SHP77 (cell line): ENCODE measurements at places on chromosomes 1 and 21.

DNA sequence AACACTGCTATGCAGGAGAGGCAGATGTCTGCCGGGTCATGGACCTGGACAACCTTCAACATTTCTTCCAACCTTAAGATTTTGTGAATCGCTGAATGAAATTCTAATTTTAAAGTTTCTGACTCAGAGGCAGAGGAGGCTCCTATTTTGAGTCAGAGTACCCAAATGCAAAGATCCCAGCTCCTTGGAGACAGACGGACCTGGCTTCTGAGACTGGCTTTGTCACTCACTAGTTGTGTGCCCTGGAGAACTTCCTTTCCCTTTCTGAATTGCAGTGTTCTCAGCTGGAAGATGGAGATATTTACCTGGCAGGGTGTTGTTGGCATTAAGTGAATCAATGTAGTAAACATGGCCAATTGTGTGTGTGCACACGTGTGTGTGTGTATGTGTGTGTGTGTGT, 51.9 kb downstream of the IER5 start:
- DNase-seq, result no peak

- DNase-seq, result no peak
Observed at GRCh38 chr1:161549652-161550051, at the start of gene FCGR3A. FCGR3A (minus strand) TSS chr1:161549818; CDS start chr1:161549736, 82 bp downstream.

- DNase-seq, result no peak
Observed at GRCh38 chr1:227756172-227756959, 21.1 kb downstream of the SNAP47 start.

DNA sequence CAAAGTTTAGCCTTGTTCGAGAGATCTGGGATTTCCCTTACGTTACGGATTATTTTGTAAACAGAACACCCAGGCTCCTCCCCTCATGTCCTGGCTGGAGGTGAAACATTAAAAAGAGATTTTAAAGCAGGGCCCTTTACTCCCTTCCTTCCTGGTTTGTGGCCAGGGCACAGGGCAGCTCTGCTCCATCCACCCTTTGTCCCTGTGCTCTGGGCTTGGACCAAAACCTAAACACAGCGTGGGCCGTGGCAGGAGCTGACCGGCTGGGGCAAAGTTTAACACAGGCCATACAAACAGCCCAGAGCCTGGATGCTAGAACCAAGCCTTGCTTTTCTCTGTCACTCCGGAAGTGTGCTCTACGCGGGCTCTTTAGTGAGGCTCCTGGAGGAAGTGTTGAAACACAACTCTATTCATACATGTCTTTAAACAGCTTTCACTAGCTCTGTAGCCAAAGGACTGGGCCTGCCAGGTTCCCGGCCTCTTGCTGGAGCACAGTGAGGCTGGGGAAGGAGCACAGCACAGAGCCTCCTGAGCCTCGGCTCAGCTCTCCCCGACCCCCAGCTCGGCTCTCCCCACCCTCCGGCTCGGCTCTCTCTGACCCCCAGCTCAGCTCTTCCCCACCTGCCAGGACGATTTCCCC, 84.7 kb downstream of the PDE9A start:
- DNase-seq, result no peak

DNA sequence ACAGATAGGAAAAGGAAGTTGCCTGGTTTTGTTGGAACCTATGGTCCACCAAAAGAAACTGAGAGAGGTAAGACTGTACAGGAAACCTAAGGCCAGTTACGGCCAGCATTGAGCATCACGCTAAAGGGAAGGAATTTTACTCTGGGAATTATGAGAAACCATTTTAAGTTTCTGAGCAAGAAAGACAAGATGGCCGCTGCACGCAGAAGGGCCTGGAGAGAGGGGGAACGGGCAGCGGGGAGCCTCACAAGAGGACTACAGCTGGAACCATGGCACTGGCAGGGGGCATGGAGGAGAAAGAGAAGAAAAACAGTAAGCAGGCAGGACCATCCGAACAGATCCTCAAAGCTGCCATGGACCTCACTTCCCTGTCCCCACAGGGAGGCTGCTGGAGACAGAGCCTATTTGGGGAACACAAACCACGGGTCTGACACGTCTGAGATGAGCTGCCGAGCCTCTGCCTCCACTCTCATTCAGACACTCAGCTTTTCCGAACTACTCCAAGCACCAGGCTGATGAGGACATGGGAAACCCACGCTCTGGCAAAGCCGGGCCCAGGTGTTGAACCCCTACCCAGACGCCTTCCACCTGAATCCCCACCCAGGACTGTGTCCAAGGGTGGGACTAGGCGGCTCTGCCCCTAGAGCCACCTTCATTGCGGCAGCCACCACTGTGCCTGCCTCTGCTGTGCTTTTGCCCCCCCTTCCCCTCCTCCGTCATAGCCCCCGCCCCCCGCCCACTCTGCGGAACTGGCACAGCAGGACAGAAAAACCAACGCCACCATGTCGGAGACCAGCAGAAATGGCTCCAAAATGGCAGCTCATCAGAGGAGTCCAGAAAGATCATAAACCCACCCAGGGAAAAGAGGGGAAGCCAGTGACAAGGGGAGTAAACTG, 69.0 kb downstream of the CD46 start:
- DNase-seq, result no peak

DNA sequence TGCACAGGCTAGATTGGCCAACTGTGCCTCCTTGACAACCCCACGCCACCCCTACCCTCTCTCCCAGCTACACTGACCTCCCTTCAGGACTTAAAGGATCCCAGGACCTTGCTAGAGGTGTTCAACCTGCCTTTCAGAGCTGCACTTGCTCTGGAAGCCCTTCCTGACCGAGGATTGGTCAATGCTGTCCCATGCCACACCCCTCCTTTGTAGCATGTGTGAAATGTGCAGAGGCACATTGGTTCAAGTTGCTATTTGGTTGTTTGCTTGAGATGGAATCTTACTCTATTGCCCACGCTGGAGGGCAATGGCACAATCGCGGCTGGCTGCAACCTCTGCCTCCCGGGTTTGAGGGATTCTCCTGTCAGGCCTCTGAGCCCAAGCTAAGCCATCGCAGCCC, 21.8 kb downstream of the ACTA1 start:
- no peak for DNase-seq

DNA sequence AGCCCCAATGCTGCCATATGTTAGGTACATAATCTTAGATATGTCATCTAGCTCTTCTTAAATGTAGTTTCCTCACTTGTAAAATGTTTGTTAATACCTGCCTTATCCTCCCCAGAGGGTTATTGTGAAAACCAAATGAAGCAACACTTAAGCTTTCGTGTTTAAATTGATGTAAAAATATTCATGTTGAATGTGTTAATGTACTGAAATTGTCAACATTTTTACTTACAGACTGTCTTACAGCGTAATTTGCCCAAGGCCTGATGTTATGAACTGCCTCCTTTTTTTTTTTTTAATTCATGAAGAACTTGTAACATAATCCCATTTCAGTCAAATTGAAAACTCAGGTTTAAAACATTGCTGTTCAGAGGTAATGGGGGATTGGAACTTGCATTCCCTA, 25.6 kb upstream of the ENAH start:
- no peak for DNase-seq

DNA sequence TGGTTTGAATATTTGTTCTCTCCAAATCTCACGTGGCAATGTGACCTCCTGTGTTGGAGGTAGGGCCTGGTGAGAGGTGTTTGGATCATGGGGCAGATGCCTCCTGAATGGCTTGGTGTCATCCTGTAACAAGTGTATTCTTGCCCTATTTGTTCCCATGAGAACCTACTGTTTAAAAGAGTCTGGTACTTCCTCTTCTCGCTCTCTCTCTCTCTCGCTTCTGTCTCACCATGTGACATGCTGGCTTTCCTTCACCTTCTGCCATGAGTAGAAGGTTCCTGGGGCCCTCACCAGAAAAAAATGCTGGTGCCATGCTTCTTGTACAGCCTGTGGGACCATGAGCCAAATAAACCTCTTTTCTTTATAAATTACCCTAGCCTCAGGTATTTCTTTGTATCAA, 8.4 kb upstream of the PAXBP1 start:
- DNase-seq, result no peak

DNA sequence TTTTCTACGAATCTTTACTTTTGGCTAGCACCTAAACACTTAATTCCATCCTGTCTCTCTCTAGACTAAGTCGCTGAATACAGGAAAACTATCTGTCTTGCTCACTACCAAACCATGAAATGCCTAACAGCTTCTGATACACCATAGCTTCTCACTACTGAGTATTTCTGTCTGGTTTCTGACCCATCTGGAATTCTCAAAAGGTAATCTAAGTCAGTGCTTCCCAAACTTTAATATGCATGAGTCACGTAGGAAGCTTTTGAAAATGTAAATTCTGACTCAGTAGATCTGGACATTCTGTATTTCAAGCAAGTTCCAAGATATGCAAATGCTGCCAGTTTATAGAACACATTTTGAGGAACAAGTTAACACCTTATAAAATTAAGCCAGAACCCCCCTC, 9.2 kb upstream of the OVGP1 start:
- no peak for DNase-seq

DNA sequence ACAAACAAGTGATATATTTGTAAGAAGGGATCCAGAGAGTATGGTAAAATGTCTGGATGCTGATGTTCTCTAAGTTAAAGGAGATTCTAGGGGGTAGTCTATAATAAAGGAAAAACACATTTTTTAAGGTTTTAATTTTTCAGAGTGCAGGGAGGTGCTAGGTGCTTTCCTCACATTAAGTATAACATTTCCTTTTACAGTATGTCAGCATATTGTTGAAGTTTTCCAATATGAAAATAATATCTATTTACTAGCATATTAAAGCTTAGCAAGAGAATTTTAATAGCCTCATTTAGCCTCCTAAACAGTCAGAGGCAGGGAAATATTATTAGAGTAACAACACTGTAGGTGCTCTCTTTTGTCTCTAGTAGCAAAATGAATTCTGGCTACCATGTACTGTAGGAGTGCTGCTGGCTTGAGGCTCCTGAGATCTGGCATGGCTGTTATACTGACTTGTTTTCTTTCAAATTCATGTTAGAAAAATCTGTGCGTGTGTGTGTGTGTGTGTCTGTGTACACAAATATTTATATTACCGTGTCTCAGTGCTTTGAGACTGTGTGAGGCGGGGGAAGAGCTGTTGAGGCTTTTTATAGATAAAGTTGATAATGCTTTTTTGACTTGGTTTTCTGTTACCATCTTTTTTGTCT, 71.0 kb downstream of the POU2F1 start:
- no peak for DNase-seq

DNA sequence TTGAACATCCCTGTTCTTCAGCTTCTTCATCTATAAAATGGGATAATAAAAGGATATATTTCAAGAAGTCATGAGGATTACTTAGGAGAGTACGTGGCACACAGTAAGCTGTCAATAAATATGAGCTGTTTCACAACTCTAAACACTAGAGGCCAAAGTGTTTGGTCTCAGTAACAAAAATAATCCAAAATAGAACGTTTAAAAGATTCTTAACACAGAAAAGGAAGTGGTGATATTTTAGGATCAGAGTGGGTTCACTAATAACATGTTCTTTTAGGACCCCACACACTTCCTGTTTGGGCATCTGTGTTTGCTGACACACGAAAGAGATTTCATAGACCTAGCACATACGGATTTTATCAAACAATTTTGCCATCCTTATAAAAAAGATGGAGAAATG, 32.9 kb downstream of the TNFSF18 start:
- no peak for DNase-seq

GRCh38 chr1:48851638-48852037, 74.9 kb upstream of the BEND5 start:
- no peak for DNase-seq

GRCh38 chr1:17314491-17314971, 6.5 kb downstream of the PADI4 start:
- no peak for DNase-seq

DNA sequence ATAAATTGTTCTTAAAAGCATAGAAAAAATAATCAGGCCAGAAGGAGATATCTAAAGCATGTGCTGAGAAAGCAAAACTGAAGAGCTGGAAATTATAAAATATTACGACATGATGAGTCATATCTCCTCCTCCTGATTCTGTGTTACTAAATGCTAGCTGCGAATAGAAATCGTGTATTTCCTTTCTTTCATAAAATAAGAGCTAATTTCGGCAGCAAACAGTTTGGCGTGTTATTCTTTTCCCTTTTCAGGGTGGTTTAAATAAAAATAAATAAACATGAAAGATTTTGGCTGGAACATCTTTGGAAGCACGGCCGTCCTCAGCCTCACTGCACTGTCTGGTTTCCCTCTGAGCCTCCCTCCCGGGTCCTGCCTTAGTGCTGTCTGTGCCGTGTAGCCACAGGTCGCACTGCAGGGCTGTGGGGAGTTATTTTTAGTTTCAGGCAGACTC, 56.0 kb downstream of the ADARB1 start:
- DNase-seq, result no peak

DNA sequence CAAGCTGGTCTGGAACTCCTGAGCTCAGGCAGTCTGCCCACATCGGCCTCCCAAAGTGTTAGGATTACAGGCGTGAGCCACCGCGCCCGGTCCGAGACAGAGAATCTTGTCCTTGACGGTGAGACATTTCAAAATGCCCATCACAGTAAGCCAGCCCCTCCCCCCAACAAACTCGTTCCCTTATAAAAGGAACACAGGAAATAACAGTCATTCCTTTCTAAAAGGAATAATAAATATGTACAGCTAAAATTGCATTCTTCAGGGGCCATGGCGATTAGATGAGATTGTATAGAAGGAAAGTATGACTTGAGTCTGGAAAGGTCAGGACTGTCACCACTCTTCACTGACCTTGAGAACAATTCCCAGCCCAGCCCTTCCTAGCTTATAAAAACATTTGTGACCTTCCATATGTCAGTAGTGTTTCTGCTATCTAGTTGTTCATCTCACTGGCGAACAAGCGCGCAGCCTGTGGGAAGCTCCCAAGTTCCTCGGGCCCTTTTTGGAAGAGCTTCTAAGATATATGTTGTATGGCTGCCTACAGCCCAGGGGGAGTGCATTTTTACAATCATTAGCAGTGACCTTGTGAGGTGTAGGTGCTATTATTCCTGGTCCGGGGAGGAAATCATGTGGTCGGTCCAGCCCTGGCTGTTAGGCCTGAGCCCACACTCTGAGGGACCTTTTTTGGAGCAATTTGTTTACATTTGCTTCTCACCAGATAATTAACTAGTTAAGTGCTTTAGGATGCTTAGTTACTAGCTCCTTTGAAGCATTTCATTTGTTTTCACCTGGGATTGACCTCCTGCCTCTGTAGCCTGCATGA, 8.7 kb downstream of the SZRD1 start:
- DNase-seq, result no peak

- DNase-seq, result no peak
Observed at GRCh38 chr1:204814166-204814884, 56.3 kb upstream of the NFASC start.

DNA sequence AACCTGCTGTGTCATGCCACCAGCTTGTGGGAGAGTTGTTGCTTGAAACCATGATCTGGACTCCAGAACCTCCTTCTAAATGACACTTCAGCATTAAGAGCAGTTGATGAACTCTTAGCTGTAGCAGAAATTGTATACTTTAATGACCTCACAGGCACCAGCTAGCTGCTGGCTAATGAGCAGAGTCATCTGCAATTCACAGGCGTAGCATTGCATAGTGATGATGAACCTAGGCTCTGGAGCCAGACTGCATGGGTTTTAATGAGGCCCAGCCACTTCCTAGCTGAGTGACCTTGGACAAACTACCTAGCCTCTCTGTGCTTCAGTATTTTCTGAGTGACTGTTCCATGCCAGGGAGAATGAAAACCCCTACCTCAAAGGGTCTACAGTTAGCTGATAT, 407.1 kb downstream of the LMO4 start:
- DNase-seq, result no peak

GRCh38 chr1:154548028-154548427, 10.4 kb downstream of the UBE2Q1 start:
- DNase-seq, result no peak
